Fibroblast of skin of right biceps (primary cell): ENCODE measurements at places on chromosomes 5 and 9.

DNA sequence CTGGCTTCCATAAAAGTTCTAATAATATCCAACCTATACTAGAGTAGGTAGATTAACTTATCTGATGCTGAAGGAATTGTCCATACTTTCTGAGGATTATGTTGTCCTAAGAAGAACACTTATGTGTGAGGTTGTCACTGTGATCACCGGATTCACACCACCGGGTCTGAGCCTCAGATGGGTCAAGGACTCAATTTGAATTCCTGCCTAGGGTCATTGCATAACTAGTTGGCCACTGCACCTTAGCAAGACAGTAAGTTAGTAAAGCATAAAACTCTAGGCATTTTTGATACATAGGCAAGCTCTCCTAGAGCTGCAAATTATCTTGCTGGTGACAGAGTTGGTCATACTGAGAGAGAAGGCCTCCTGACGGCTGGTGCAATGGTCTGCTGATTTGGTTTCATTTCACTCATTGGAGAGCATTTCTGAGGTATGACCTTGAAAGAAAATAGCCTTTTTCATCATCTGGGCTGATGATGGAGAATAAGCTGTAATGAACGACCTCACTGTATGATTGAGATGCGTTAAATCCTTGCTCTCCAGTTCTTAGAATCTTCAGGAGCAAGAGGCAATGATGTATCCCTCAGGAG, 72.0 kb upstream of the CKMT2 start:
- DNase-seq, result no peak

DNA sequence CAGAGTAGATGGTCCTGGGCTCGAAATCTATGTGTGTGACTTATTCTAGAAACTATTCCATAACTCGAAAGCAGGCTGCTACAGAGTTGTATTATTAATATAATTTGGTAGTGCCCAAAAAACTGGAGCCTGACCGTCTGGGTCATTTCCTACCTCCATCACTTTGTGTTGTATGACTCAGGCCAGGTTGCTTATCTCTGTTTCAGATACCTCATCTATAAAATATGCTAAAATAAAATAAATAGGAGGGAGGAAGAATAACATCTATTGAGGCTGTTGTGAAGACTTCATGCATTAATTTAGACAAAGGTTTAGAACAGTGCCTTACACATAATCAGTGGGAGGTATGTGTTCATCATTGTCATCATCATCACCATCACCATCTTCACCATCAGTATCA, 57.7 kb downstream of the PDE4D start:
- no peak for DNase-seq

DNA sequence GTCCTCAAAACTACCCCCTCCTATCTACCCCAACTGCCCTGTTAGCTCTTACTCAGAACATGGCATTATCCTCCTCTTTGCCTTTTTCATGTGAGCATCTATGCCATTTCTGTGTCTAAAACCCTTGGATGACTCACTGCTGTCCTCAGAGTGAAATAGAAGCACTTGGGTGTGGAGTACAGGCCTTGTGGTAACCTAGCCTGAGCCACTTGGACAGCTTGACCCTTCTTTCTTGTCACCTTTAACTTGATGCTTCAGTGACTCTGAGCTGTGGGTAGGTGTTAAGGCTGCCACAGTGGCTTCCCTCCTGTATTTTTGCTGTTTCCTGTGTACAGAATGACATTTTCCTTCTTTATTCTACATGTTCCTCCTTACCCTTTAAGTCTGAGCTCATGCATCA, 391.4 kb downstream of the SH3GL2 start:
- no peak for DNase-seq

- no peak for DNase-seq
Measured at GRCh38 chr5:68458416-68459021, 243.0 kb downstream of the PIK3R1 start.

GRCh38 chr9:136170006-136170901, 34.7 kb downstream of the LHX3 start:
- DNase-seq, result no peak
